ENCODE measurements at places on chromosomes 2 and 18.

DNA sequence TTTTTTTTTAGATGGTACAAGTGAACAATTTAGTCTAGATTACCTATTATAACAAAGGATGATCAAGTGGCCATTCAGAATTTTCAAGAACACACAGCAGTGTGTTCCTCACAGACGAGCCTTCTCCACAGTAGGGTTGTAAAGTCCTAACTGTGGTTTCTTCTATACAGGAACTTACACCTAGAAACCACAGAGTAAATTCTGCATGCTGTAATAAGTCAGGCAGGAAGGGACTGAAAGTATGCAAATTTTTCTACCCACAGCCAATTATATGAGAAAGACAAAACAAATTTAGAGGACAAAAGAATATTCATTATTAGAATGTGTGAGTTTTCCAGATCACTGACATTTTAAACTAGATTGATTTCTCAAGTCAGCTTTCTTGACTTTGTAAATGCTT, 99.5 kb downstream of the RBMS1 start:
- DNase-seq = no peak

DNA sequence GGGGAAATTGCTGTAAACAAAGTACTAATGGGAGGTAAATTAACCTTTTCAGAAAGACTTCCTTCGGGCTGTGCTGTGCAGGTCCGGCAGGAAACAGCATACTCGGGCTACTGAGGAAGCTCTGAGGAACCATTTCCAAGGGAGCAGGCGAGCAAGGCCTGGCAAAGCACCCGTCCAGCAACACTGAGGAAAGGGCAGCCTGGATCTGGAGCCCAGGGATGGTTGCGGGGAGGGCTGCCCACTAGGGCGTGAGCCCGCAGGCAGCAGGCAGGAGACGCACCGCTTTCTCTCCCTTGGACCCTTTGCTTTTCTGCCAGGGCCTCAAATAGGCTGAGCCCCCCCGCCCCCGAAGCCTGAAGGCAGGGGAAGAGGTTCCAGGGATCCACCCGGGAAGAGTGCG, 89.5 kb downstream of the SOX11 start:
- no peak for DNase-seq

- no peak for DNase-seq
These were observed 14.2 kb upstream of the NR4A2 start for GRCh38 chr2:156346731-156347130.

DNA sequence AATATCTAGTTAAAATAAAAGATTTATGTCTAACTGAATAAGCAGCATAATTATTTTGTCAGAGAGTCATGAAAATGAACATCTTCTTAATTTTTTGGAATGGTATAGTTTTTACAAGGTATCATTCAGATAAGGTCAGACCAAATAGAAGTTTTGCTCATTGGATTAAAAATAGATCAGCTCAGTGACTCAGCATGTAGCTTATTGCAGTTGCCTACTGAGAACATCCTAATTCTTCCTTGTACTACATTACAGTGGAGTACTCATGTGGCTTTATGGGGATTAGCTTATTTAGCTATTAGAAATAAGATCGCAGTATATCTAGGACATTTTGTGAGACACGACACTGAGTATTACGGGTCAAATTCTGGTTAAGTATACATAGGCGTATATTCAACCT, 38.2 kb upstream of the PPM1B start:
- DNase-seq = no peak

GRCh38 chr2:64192664-64193105, 48.5 kb upstream of the PELI1 start:
- DNase-seq = no peak

DNA sequence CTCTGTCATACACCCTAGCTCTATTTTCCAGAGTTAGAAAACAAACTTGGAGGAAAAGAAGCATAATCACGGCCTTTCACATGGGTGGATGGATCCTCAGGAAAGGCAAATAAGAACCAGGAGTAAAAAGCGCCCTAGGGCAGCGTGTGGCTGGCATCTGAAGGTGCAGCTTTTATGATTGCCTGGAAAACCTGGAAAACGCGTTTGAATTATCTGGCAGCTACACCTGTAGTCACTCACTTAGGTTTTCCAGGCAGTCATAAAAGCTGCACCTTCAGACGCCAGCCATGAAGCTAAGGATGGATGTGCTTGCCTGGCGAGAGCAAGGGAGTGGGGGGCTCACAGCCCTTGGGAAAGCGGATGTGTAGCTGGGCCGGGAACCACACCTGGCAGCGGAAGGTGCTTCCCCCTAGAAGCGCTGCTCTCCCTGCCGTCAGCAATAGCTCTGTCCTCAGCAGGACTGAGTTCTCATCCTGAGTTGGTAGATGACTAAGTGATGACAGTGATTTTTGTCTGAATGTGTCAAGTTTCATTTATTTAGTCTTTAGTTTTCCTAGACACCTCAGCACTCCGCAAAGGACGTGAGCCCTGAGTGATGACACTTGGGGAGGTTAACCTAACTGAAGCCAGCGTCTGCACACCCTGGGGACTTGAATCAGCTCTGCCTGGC, 82.0 kb downstream of the DCDC2C start:
- DNase-seq = no peak
